ENCODE measurements at places on chromosomes 11 and 22. TPM values are rescaled to one million over a fixed set of nuclear protein-coding genes. Genes with fewer than 3 reads are reported as not detected.
A peak's percentile ranks its signal among the peaks of the same experiment; 100 is the strongest.

CARS1 gene
- total RNA-seq = 41.4 TPM

TRABD gene
- total RNA-seq = 141 TPM

GRCh38 chr11:55707029-55707428, 45.0 kb downstream of the OR4C6 start:
- DNase-seq = no peak

- no peak for DNase-seq
Measured at GRCh38 chr11:106329273-106330018, 252.0 kb downstream of the AASDHPPT start.

- no peak for DNase-seq
Measured at GRCh38 chr11:43223026-43223425, 88.8 kb upstream of the API5 start.

GRCh38 chr11:75428281-75428724, 4.7 kb downstream of the KLHL35 start:
- DNase-seq = peak; percentile 44

- DNase-seq = no peak
Measured at GRCh38 chr11:130115218-130115617, 44.4 kb upstream of the ST14 start.

- DNase-seq = no peak
Measured at GRCh38 chr11:44597358-44598012, 32.0 kb downstream of the CD82 start.
